ENCODE measurements at places on chromosomes 5 and 9.

DNA sequence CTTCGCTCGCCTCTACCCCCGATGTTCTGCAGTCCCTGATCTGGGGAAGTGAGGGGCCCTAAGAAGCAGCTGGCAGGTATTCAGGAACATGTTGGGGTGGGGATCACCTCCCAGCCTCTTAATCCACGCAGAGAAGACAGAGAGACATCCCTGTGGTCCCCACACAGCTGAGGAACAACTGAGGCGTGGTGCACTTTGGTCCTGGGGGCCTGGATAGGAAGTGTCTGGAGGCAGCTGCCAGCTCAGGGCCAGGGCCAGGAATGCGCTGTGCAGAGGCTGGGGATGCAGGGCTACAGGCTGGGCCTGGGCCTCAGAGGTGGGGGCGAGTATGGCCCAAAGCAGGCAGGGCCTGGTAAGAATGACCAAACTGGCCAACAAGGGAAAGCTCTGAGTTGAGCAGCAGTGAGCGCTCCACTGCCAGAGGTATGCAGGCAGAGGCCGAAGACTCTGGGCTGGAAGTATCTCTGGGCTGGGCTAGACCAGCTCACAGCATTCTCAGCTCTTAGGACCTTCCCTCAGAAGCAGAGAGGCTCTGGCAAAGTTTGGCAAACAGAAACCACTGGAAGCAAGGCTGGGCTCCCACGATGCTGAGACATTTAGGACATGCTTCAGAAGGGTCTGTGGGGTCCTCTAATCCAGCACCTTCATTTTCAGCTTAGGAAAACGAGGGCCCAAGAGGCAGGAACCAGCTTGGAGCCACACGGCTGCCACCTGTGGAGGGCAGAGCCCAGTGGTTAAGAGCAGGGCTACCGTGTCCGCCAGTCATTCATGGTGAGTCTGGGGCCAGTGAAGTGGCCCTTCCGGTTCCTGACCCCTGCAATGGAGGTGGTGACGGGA is 174.4 kb downstream of the GAPVD1 start:
- DNase-seq, result no peak

DNA sequence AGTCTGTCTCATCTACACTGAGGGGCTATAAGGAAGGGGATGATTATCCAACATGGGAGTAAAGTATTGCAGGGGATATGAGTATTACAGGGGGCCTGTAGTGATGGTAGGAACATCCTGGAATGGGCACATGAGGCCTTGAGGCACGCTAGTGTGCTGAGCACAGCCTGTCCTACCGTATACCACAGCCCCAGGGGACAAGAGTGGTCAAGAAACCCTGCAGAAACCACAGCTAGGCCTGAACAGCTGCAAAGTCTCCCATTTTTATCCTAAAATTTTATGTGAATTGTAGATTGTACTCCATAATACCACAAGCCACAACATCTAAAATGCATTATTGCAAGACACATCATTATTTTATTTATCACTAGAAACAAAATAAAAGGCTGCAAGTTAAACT is 136.3 kb upstream of the ASTN2 start:
- no peak for DNase-seq

DNA sequence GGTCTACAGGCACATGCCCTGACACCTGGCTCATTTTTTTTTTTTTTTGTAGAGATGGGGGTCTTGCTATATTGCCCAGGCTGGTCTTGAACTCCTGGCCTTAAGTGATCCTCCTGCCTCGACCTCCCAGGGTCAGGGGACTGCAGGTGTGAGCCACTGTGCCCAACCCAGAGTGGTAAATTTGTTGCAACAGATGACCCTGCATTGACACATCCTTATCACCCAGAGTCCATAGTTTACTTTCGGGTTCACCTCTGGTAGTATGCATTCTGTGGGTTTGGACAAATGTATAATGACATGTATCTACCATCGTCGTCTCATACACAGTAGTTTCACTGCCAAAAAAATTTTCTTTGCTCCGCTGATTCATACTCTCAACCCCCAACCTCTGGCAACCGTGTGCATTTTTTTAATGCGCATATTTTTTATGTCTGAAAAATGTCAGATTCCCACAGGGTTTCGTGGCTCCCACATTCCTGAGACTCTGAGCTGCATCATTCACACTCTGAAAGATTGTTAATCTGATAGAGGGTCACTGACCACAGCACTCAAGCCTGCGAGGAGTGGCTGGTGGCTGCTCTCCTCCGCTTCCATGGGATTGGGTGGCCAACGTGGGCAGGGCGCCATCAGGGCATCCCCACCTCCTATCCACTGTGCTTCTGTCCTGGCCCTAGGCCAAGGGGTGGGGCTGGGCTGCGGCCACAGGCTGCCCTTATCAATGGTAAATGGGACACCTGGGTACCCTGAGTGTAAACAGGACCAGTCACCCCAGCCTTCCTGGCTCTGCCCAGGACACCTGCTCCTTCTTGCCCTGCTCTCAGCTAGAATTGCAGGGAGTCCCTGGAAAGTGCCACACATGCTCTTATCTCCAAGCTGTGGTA is 9.6 kb downstream of the NDST1 start:
- DNase-seq, result no peak

DNA sequence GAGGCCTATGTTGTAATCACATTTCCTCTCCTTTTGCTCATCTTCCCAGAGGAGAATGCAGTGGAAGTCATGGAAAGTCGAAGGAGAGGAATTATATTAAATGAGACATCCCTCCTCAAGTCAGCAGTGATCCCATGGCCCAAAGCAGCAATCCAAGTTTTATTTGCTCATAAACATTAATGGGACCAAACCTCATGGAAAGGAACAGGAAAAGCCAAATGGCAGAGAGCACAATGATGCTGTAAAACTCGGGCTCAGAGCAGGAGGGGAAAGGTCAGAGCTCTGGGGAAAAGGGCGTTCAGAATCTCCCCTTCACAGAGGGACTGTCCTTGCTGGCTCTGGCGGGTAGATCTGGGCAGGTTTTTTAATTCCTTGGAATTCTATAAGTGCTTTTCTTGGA is 175.8 kb downstream of the C5orf15 start:
- DNase-seq, result no peak

DNA sequence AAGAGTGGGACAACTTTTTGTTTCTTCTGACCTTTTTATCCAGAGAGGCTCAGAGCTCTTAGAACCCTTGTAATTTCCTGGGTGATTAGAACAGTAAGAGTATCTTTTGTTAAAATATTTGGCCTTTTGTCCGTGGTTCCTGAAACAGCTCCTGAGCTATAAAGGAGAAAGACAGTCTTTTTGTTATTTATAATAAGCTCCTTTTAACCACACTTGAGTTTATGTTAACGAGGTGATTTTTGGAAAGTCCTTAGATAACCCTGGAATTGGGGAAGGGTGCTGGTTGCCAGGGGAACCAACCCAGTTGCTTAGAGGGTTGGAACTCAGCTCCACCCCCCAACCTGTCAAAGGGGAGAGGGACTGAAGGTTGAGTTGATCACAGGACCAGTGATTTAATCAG is 4.8 kb downstream of the ZNF483 start:
- DNase-seq, result no peak

GRCh38 chr9:123478160-123478559 is 122.2 kb downstream of the CRB2 start:
- no peak for DNase-seq

DNA sequence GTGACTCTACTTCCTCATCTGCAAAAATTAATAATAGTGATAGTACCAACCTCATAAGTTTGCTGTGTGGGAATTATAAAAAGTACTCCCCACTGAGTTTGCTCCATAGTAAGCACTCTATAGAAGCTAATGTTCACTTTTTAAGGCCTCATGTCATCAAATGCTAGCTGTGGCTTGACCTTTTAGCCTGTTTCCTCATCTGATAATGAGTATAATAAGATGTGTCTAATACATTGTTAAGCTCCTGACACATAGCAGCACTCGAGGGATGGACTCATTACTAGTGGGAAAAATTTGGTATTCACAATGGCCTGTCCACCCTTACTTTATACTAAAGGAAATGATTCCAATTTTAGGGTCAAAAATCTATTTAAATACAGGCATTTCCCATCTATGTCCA is 26.1 kb upstream of the CAST start:
- DNase-seq, result no peak

GRCh38 chr5:147750065-147750464 is 32.5 kb downstream of the JAKMIP2 start:
- DNase-seq, result no peak

DNA sequence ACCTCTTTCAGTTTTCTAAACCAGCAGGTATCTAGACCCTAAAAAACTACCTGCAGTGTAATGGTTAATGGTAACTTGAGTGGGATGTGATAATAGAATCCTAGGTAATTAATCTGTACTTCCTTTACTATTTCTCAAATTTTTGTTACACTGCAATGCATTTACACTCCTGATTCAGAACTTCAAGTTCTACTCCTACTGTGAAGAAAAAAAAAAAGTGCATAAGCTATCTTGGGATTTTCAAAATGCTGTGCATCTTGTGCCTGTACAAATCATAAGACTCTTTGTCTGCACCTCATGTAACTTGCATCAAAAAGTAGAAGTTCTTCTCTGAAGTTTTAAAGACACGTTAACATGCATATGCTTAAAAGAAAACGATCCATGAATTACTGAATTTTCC is 554.1 kb downstream of the CETN3 start:
- DNase-seq, result no peak

GRCh38 chr9:128408963-128409431 is 11.7 kb upstream of the CERCAM start:
- DNase-seq, result no peak

DNA sequence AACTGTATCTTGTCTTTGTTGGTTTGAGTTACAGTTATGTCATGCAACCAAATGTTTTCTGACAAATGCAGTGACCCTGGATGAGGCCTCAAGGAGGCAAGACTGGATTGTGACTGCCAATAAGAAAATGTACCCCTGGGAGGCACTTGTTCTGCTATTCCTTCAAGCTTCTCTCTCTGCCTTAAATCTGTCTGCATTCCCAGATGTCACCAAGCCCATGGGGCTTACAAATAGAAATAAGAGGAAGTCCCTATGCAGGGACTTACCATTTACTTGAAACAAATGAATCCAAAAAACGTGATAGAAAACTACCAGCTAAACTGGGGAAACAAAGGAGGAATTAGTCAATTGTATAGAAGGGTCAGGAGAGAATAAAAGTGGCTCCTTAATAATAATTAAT is 8.2 kb upstream of the PARP8 start:
- no peak for DNase-seq

GRCh38 chr5:107696498-107696897 is 25.8 kb upstream of the EFNA5 start:
- DNase-seq, result no peak

DNA sequence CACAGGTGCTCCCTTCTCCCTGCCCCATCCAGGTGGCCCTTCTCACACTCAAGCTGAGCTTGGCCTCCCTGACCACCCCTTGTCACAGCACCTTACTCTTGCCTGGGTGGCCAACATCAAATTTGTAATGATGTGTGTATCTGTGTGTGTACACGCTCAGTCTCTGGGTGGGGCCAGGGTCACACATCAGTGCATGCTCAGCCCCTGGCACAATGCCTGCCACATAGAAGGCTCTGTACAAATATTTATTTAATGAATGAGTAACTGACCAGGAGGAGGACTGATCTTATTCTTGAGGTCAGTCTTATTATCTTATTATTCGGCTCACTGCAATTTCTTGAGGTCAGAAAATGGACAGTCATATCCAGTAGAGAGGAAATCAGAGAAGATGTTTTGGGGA is 41.3 kb upstream of the HAND1 start:
- no peak for DNase-seq

- peak; percentile 44 for DNase-seq
Measured at GRCh38 chr5:1666812-1667588, 132.6 kb downstream of the MRPL36 start.

Measured in activated T-cell treated with anti-CD3 and anti-CD28 coated beads for 1 hour (primary cell).